Left ventricle myocardium inferior (tissue), 1 donor: ENCODE measurements at places on chromosomes 2 and 18. TPM values are rescaled to one million over a fixed set of nuclear protein-coding genes. Genes with fewer than 3 reads are reported as not detected.

The MAB21L4 gene
- total RNA-seq, result not detected

The NEU4 gene
- total RNA-seq, result not detected

The INPP5D gene
- total RNA-seq, result 4.9 TPM

The ANKRD30B gene
- not detected for total RNA-seq

DNA sequence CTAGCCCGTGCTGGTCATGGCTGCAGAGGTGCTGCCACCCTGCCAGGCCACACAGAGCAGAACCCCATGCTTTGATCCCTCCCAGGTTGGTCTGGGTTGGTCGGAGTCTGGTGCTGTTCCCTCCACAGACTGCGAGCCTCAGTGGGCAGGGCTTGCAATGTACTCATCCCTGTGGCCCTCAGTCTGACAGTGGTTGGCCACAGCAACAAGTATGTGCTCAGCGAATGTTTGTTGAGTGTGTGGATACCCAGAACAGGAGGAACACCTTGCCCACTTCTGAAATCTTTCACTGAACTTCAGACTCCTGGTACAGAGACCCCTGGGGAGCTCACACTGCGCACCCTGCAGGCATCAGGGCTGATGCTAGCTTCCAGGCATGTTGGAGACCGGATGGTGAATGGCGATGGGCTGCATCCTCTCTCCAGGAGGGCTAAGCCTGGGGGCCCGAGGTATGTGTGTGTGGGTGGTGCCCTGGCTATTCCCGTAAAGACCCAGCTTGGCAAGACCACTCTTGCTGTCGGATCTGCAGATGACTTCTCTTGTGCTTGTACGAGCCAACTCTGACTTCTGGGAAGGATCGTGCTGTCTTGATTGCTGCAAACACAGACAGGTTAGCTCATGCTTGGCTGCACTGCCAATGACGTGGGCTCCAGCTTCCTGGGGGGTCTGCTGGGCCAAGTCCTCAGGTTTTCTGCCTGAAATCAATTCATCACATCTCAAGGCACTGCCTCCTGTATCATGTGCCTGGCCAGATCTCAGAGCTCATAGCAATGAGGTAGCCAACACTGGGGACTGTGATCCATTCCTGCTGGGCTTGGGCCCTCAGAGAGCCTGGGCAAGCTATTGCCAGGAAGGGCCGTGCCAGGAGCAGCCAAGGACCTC, 43.7 kb downstream of the RHOB start:
- peak; percentile 34 for DNase-seq

DNA sequence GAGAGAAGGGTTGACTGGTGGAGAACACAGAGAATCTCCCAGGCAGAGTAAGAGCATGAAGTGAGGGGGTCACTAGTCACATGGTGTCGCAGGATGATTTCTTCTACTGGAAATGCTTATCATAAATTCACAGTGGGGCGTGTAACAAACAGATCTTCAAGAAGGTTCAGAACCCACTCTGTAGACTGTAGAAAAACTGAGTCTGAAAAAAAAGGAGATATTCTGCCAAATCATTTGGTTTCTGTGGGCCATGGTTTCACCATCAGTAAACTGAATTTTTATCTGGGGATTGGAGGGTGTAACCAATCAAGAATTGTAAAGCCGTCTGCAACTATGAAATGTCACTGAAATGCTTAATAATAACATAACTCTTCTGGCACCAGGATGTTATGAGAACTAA, 15.0 kb downstream of the TPGS2 start:
- no peak for DNase-seq

DNA sequence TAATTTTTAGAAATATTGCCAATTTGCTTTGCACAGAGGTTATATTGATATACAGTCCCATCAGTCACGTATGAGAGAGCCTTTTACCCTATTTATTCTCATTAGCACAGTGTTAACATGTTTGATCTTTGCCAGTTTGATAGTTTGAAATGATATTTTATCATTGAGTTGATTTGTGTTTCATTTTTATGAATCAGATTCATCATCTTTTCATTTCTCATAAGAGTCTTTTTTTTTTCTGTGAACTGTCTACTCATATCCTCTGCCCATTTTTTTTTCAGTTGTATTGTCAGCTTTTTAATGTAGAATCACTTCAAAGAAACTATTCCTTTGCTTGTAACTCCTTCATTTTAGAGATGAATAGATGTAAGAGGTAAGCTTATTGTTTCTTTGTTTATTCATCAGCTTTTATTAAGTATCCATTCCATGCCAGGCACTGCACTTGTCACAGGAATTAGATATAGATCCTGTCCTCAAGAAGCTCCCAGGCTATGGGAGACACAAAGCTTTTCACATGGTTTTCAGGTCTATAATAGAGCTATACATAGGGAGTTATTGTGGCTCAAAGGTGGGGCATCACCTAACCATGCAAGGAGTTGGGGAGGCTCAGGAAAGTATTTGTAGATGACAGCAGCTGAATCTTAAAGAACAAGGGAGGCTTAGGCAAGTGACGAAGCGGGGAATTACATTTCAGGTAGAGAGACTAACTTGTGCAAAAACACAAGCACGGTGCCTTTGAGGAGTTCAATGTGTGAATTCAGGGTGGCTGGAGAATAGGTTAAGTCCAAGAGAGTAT, 42.1 kb downstream of the CD28 start:
- no peak for DNase-seq

DNA sequence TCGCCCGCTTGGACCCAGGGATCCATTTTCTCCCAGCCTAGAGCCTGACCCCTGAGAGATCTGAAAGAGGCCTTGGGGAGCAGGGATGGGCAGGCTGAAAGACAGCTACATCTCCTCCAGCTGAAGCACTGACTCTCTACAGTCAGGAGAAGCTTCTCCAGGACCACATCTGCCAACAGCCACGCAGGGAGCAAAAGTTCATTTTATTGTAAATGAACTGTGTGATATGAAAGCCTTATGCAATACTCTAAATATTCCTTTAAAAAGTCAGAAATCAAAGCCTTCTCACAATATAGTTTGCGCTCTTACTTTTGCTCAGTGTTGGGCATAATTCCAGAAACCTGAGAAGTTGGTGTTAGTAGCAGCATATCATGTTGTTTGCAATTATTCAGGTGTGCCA, 428.9 kb upstream of the RAB6C start:
- no peak for DNase-seq
